ENCODE measurements at places on chromosomes 1 and 21. TPM values are rescaled to one million over a fixed set of nuclear protein-coding genes. Genes with fewer than 3 reads are reported as not detected.

- no peak overlapping the region for H3K4me3 ChIP-seq
- no peak for DNase-seq
- no peaks in the 10 kb centered on the region for H3K27me3 ChIP-seq
- no peaks in the 10 kb centered on the region for H3K4me1 ChIP-seq
- H3K27ac ChIP-seq: no peak overlapping the region
- no peaks in the 10 kb centered on the region for H3K36me3 ChIP-seq
Measured at GRCh38 chr1:26189751-26190275, 589 bp upstream of the CATSPER4 start.

- no peak overlapping the region for H3K4me3 ChIP-seq
- no peak overlapping the region for H3K27ac ChIP-seq
- H3K36me3 ChIP-seq: no peaks in the 10 kb centered on the region
Measured at GRCh38 chr1:224779536-224779935, 149.9 kb upstream of the DNAH14 start.

GRCh38 chr1:110464340-110464739, 13.4 kb downstream of the PROK1 start:
- no peaks in the 10 kb centered on the region for H3K4me1 ChIP-seq
- no peaks in the 10 kb centered on the region for H3K27me3 ChIP-seq
- H3K27ac ChIP-seq: no peak overlapping the region
- H3K4me3 ChIP-seq: no peak overlapping the region
- H3K36me3 ChIP-seq: no peaks in the 10 kb centered on the region

GRCh38 chr1:40096646-40096976, 441 bp downstream of the PPT1 start:
- H3K27ac ChIP-seq: peak overlapping the region; percentile 66
- DNase-seq: no peak
- H3K36me3 ChIP-seq: no peaks in the 10 kb centered on the region
- H3K4me3 ChIP-seq: peak overlapping the region; percentile 94
- H3K4me1 ChIP-seq: no peaks in the 10 kb centered on the region

- no peak for DNase-seq
- no peak overlapping the region for H3K4me3 ChIP-seq
- no peak overlapping the region for H3K27ac ChIP-seq
- no peaks in the 10 kb centered on the region for H3K27me3 ChIP-seq
Measured at GRCh38 chr1:93699049-93699384, 17.4 kb upstream of the BCAR3 start.

DNA sequence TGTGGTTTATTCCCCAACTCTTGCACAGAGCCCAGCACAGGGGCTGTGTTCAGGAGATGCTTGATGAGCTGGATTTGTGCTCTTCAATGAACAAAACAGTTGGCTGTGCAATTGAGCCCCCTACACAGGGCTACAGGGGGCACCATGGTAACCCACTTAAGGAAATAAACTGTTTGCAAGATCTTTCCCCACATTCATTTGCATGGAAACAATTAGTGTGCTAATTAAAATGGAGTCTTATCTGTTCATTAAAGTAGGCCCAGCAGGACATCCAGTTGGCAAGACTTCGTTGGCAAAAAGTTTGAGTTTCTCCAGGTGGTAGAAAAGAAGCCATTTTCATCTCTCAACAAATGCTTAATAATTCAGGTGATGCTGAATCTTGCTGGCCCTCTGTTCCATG, 15.3 kb downstream of the KLHDC7A start:
- DNase-seq: no peak
- H3K36me3 ChIP-seq: no peaks in the 10 kb centered on the region
- no peak overlapping the region for H3K27ac ChIP-seq
- no peaks in the 10 kb centered on the region for H3K4me1 ChIP-seq
- H3K27me3 ChIP-seq: no peaks in the 10 kb centered on the region
- no peak overlapping the region for H3K4me3 ChIP-seq

DNA sequence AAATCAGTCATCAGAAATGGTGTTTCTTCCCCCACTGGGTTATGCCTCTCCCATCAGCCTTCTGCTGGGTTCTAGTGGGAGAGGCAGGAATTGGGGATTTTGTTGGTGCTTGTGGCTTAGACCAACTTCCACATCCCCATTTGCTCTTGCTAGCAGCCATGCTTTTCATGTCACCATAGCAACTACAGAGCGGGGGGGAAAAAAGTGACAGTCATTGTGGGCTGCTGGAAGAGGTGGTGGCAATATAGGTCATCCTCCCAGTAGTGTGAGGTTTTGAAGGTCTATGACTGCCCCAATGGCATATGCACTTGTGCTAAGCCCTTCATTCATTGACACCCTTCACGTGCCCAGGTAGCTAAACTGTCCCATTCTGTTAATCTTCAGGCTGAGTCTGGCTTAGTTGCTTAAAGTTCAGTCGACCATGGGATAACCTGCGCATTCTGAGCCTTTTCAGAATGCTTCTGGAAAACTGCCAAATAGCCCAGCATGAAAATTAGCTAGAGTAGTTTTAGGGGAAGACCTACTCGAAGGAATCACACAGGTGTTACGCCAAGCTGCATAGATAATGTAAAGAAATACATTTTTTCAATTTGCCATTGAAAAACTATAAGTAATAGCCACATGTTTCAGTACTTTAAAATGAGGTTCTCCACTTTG, 53.7 kb upstream of the ZNF326 start:
- H3K36me3 ChIP-seq: no peaks in the 10 kb centered on the region
- H3K27ac ChIP-seq: no peak overlapping the region
- no peak overlapping the region for H3K4me3 ChIP-seq
- no peak for DNase-seq
- H3K27me3 ChIP-seq: no peaks in the 10 kb centered on the region
- H3K4me1 ChIP-seq: no peaks in the 10 kb centered on the region

DNA sequence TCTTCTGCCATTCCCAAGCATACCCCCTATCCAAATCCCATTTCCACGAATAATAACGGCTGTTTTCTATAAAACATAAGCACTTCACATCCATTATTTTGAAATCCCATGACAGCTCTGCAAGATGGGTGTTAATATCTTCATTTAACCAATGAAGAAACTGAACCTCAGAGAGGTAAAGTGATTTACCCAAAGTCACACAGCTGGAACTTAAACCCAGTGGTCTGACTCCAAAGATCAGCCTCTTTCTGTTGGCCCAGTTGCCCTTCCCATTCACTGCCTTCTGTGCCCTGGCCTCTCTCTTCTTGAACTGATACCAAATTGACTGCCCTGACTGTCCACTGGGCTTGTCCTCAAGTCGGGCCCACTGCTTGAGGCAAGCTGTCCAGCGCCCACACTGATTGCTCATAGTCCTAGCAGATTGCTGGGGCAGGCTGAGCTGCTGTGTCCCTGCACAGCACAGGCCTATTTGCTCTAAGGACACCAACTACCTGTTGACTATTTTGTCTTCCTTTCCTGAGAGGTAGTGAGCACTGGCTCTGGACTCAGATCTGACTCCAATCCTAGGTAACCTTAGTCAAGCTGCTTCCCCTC, 19.3 kb downstream of the TAL1 start:
- DNase-seq: no peak
- H3K36me3 ChIP-seq: no peaks in the 10 kb centered on the region
- H3K27me3 ChIP-seq: peaks cover 5% of the 10 kb centered on the region
- H3K4me1 ChIP-seq: no peaks in the 10 kb centered on the region
- H3K27ac ChIP-seq: peak overlapping the region; percentile 38
- H3K4me3 ChIP-seq: no peak overlapping the region

- no peaks in the 10 kb centered on the region for H3K36me3 ChIP-seq
- no peaks in the 10 kb centered on the region for H3K27me3 ChIP-seq
- no peaks in the 10 kb centered on the region for H3K4me1 ChIP-seq
- no peak for DNase-seq
Measured at GRCh38 chr1:163337631-163338030, 15.9 kb downstream of the NUF2 start.

DNA sequence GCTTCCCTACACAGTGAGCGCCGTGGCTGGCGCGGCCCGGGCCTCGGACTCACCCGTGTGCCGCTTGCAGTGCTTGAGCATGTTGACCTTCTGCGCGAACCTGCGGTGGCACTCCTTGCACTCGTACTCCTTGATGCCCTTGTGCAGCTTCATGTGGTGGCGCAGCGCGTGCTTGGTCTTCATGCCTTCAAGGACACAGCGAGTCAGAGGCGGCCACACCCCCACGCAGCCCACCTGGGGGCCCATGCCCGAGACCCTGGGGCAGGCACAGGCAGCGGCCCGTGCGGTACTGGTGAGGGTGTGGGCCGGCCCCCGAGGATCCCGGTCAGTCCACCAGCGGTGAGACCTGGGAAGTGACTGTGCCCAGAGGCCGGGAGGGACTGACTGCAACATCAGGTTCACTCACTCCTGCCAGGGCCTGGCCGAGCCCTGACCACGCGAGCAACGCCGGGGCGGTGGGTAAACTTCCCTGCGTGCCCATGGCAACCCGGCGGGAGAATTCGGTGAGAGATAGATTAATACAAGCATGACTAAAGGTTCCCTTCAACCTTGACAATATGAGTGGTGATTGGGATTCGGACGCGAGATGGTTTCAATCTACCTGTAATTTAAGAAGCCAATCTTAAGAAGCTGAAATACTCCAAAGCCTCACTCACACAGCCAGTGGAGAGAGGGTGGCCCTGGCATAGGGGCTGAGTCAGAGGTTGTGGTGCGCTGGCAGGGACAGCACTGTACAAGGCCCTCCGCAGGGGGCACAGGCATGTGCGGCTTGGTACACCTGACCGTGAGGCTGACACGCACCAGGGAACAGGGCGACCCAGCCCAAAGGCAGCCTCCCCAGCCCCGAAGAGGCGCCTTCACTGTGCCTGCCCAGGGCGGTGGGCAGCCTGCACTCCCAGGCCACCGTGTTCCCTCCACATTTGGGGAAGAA, 49.1 kb upstream of the RIPK4 start:
- DNase-seq: no peak
- no peaks in the 10 kb centered on the region for H3K4me1 ChIP-seq
- no peaks in the 10 kb centered on the region for H3K36me3 ChIP-seq
- H3K27me3 ChIP-seq: no peaks in the 10 kb centered on the region
- no peak overlapping the region for H3K4me3 ChIP-seq
- no peak overlapping the region for H3K27ac ChIP-seq

DNA sequence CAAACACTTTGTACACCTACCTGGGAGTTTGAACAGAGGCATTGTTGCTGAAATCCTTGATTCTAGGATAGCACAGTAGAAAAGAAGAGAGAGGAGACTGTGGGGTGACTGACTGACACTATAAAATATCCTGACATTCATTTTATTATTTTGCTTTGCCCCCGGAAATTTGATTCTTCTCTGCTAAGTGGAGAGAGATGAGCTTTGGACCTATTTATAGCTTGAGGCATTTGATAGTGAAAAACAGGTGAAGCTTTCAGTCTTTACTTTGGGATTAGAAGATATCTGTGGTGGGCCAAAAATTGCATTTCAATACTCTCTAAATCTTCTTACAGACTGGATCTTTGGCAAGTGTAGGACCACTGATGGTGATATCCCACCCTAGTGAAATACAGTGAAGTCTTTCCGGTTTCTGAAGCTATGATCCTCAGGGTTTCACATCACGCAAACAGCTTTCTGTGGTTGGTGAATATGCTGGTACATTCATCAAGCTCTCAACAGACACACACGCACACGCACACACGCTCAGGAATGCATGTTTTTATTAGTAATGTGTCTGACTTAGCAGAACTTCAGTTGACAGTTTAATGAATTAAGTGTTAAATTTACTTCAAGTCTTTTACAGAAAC, at the start of gene AMPD1:
Gene AMPD1, minus strand, starts transcription at position 117 of the 629 bp plus-strand sequence. Its CDS starts 75 bp downstream, at position 42.
- no peak for DNase-seq
- H3K4me3 ChIP-seq: no peak within 1 kb of the TSS
- no peaks in the 10 kb centered on the region for H3K36me3 ChIP-seq
- H3K27me3 ChIP-seq: no peaks in the 10 kb centered on the region
- no peak within 1 kb of the TSS for H3K27ac ChIP-seq

DNA sequence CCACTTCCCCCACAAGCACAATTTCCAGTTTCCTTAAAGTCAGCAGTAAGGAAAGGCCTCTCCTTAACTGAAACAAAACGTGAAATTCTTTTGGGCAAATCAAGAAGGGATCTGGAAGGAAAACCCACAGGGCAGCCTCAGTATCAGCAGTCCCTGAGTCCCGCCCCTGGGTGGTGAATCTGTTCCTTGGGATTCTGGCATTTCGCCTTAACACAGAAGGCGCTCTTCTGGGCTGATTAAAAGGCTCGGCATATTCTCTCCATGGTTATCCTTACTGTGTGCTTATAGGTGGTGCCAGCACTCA, 12.2 kb upstream of the RAB4A start:
- H3K27me3 ChIP-seq: no peaks in the 10 kb centered on the region
- H3K4me1 ChIP-seq: no peaks in the 10 kb centered on the region
- no peak overlapping the region for H3K27ac ChIP-seq
- no peaks in the 10 kb centered on the region for H3K36me3 ChIP-seq
- no peak overlapping the region for H3K4me3 ChIP-seq
- DNase-seq: no peak

DNA sequence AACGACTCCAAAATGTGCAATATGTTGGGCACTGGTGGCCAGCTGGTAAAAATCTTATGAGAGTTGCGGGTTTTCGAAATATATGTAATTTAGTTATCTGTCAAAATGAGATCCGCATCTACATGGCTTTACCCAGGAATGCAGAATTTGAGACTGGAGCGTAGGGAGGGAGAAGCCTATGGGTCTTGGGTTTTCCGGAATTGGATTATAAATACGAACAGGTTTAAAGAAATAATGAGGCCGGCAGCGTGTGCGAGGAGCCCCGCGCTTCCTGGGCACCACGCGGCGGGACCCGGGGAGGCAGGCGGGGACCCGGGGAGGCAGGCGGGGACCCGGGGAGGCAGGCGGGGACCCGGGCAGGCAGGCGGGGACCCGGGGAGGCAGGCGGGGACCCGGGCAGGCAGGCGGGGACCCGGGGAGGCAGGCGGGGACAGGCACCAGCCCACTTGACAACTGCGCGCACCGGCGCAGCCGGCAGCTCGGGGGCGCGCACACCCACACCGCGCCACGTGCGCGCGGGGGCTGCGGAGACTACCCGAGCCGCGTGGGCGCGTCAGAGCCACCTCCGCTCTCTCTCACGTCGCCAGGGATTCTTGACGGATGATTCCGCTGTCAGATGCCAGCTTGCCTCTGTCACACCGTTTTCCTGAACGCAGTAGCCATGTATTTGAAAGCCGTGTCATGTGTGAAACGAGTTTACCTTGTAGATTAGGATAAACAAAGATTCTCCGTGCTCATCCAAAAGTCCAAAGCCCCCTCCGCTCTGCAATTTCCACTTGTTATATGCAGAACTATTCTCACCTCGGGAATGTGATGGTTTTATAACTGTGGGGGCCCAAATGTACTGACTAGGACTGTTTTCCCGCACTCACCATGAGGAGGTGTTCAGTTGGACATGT, 54.3 kb upstream of the HNRNPU start:
- H3K4me1 ChIP-seq: no peaks in the 10 kb centered on the region
- H3K36me3 ChIP-seq: no peaks in the 10 kb centered on the region
- H3K27me3 ChIP-seq: no peaks in the 10 kb centered on the region
- no peak overlapping the region for H3K27ac ChIP-seq

Gene FCAMR
- not detected for total RNA-seq

Gene TMCC2
- total RNA-seq: 2.2 TPM

Gene PCSK9
- 0.15 TPM for total RNA-seq

Gene CD52
- 12.8 TPM for total RNA-seq

Gene ARHGEF11
- 31.1 TPM for total RNA-seq
